Right atrium auricular region (tissue), 2 donors: ENCODE measurements at places on chromosomes 3 and 15. TPM values are rescaled to one million over a fixed set of nuclear protein-coding genes. Genes with fewer than 3 reads are reported as not detected.

GRCh38 chr15:74463634-74464033 lies 2.7 kb upstream of the UBL7 start:
- no peak overlapping the region for H3K4me3 ChIP-seq
- peaks cover 17% of the 10 kb centered on the region for H3K4me1 ChIP-seq
- H3K36me3 ChIP-seq, result no peaks in the 10 kb centered on the region
- H3K27ac ChIP-seq, result no peak overlapping the region
- DNase-seq, result no peak
- H3K27me3 ChIP-seq, result no peaks in the 10 kb centered on the region

DNA sequence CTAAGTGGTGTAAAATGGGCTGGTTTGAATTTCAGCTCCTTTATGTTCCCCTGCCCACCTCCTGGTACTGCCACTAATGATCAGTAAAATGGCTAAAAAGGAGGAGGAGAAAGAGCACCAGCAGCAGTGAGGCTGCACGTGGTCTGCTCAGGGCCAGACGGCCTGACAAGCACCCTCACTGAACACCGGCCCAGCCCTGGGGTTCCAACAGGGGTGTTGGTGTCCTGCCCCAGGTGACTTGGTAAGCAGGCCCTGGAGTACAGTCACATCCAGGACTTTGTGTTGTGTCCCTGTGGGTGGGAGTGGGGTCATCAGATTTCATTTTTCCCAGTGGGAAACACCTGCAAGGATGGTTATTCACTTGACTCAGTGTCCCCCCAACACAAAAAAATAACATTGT lies 5.4 kb downstream of the BAHD1 start:
- DNase-seq, result no peak
- H3K36me3 ChIP-seq, result no peaks in the 10 kb centered on the region
- no peak overlapping the region for H3K4me3 ChIP-seq
- no peak overlapping the region for H3K27ac ChIP-seq
- H3K27me3 ChIP-seq, result no peaks in the 10 kb centered on the region

DNA sequence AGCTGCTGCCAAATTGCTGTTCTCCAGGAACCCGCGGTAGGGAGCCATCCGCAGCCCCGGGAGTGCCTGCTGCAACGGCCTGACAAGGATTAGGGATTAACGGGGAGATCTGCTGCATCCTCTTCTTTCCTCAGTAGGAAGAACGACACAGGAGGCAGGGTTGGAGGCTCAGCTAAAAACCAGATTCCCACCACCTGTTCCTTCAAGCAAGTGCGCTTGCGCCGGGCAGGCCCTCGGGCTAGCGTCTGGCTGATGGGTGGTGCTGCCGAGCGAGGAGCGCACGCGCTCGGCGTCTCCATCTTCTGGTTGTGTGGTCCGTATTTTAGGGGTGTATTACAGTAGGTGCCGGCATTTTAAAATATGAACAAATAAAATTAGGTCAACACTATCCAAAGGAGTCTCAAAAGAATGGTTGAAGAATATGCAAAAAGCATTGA lies 25.4 kb upstream of the SLC25A26 start:
- no peaks in the 10 kb centered on the region for H3K27me3 ChIP-seq
- H3K4me3 ChIP-seq, result peak overlapping the region; percentile 38
- H3K27ac ChIP-seq, result no peak overlapping the region
- H3K36me3 ChIP-seq, result no peaks in the 10 kb centered on the region
- no peak for DNase-seq

- peak overlapping the region; percentile 75 for H3K4me3 ChIP-seq
- H3K27ac ChIP-seq, result peak overlapping the region; percentile 97
- H3K27me3 ChIP-seq, result no peaks in the 10 kb centered on the region
- H3K4me1 ChIP-seq, result peaks cover 25% of the 10 kb centered on the region
- H3K36me3 ChIP-seq, result no peaks in the 10 kb centered on the region
- DNase-seq, result no peak
These were observed 459 bp upstream of the ADCY5 start for GRCh38 chr3:123449102-123449996.

GRCh38 chr3:42780398-42780797 lies 7.3 kb upstream of the CCDC13 start:
- H3K27me3 ChIP-seq, result no peaks in the 10 kb centered on the region
- H3K4me1 ChIP-seq, result no peaks in the 10 kb centered on the region
- peak overlapping the region; percentile 71 for H3K27ac ChIP-seq
- no peak for DNase-seq

DNA sequence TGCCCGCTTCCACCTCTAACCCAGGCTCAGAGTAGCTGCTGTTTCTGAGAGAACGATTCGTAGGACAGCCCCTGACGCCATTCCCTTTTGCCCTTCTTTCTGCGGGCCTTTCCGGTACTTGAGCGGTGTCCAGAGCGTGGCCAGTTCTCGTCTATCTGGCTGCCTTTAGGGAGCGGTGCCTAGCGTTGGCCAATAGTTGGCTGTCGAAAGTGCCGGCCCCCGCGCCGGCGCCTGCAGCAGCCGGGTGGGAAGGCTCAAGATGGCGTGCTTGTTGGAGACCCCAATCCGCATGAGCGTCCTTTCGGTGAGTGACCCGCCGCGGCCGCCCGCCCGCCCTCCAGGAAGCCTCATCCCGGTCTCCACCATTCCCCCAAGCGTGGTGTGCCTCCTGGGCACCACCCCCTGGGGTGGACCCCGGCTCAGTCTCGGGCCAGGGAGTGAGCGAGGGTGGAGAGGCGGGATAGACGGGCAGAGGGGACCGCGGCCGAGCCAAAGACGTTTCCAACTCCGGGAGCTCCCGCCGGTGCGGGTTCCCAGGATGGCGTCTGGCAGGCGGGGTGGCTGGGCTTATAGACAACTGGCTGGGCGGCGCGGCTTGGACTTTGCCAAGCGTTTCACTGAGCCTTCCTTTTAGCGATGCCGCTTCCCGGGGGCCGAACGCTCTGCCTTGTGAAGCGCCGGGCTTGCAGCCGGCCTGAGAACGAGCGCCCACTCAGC lies at the start of gene ARMC8:
TSS of gene ARMC8 (plus strand) at position 6 of the 717 bp plus-strand sequence. CDS start at position 260, 254 bp downstream.
- H3K27me3 ChIP-seq, result no peaks in the 10 kb centered on the region
- no peaks in the 10 kb centered on the region for H3K36me3 ChIP-seq
- H3K4me1 ChIP-seq, result no peaks in the 10 kb centered on the region
- DNase-seq, result peak; percentile 67
- H3K4me3 ChIP-seq, result peak within 1 kb of the TSS; percentile 71
- peak within 1 kb of the TSS; percentile 92 for H3K27ac ChIP-seq

DNA sequence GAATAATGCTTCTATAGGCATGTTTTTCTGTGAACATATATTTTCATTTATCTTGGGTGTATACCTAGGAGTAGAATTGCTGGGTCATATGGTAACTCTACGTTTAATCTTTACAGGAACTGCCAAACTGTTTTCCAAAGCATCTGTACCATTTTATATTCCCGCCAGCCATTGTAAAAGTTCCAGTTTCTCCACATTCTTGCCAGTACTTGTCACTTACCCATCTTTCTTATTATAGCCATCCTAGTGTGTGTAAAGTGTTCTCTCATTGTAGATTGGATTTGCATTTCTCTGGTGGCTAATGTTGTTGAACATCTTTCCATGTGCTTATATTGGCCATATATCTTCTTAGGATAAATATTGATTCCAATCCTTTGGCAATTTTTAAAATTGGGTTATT lies 31.2 kb upstream of the CFAP20DC start:
- DNase-seq, result no peak
- no peaks in the 10 kb centered on the region for H3K4me1 ChIP-seq
- no peak overlapping the region for H3K27ac ChIP-seq
- no peaks in the 10 kb centered on the region for H3K27me3 ChIP-seq

DNA sequence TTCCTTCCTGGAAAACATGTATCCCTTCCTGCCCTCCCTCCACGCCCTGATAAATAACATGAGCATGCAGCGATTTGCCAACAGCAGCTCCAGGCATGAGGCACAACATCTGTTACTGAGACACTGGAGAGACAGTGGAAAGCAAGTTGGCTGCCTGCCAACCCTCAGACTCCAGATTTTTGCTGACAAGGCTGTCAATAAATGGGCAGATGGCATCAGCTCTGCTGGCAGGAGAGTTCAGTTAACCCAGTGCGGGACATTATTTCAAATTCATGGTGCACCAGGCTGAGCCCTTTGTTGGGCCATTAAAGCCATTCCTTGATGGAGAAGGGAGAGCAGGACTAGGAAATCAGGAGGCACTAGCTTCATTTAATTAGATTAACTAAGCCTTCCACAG lies 293.3 kb downstream of the MEX3B start:
- H3K4me3 ChIP-seq, result no peak overlapping the region
- H3K27me3 ChIP-seq, result no peaks in the 10 kb centered on the region
- peaks cover 30% of the 10 kb centered on the region for H3K4me1 ChIP-seq
- peak; percentile 68 for DNase-seq

GRCh38 chr15:49103002-49103401 lies 52.4 kb downstream of the COPS2 start:
- H3K27ac ChIP-seq, result no peak overlapping the region
- no peaks in the 10 kb centered on the region for H3K36me3 ChIP-seq
- H3K27me3 ChIP-seq, result no peaks in the 10 kb centered on the region
- DNase-seq, result no peak
- H3K4me3 ChIP-seq, result no peak overlapping the region

- no peak for DNase-seq
- no peaks in the 10 kb centered on the region for H3K27me3 ChIP-seq
- H3K4me3 ChIP-seq, result no peak overlapping the region
- H3K36me3 ChIP-seq, result peaks cover 41% of the 10 kb centered on the region
These were observed 81.6 kb downstream of the HERC1 start for GRCh38 chr15:63752075-63752684.

GRCh38 chr15:71066983-71067382 lies 48.3 kb upstream of the THSD4 start:
- H3K27me3 ChIP-seq, result no peaks in the 10 kb centered on the region
- H3K36me3 ChIP-seq, result no peaks in the 10 kb centered on the region
- no peaks in the 10 kb centered on the region for H3K4me1 ChIP-seq
- no peak overlapping the region for H3K4me3 ChIP-seq
- no peak for DNase-seq

GRCh38 chr3:111924283-111924682 lies 54.5 kb upstream of the ABHD10 start:
- no peaks in the 10 kb centered on the region for H3K27me3 ChIP-seq
- peak; percentile 66 for DNase-seq
- H3K27ac ChIP-seq, result no peak overlapping the region
- H3K4me3 ChIP-seq, result no peak overlapping the region
- H3K36me3 ChIP-seq, result peaks cover 26% of the 10 kb centered on the region

GRCh38 chr3:118080889-118081288 lies 953.8 kb downstream of the IGSF11 start:
- no peaks in the 10 kb centered on the region for H3K27me3 ChIP-seq
- H3K36me3 ChIP-seq, result no peaks in the 10 kb centered on the region
- no peaks in the 10 kb centered on the region for H3K4me1 ChIP-seq
- no peak overlapping the region for H3K4me3 ChIP-seq
- no peak overlapping the region for H3K27ac ChIP-seq

- H3K4me3 ChIP-seq, result no peak overlapping the region
- H3K4me1 ChIP-seq, result no peaks in the 10 kb centered on the region
- DNase-seq, result no peak
- no peaks in the 10 kb centered on the region for H3K27me3 ChIP-seq
These were observed 63.4 kb downstream of the EOMES start for GRCh38 chr3:27658741-27659140.

GRCh38 chr15:32951736-32952464 lies 234.1 kb downstream of the GREM1 start:
- no peak for DNase-seq
- no peaks in the 10 kb centered on the region for H3K4me1 ChIP-seq
- H3K27me3 ChIP-seq, result no peaks in the 10 kb centered on the region
- H3K27ac ChIP-seq, result no peak overlapping the region
- H3K36me3 ChIP-seq, result no peaks in the 10 kb centered on the region

GRCh38 chr15:89928421-89928820 lies 15.7 kb upstream of the ARPIN start:
- DNase-seq, result no peak
- no peaks in the 10 kb centered on the region for H3K36me3 ChIP-seq

DNA sequence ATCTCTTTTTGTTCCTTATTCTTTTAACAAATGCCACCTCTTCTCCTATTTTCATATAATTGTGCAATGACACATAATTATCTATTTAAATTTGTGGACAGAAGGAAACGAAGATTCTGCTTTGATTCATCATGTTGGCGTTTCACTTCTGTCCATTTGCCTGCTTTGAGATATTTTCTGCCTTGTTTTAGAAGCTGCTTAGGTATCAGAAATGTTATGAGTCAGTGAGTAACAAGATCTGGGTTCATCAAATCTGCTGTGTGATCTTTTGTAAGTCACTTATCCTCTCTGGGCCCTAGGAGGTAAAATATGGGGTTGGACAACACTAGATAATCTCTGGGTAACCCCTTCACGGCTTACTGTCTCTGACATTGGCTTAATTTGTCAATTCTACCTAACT lies 7.3 kb upstream of the MINDY4B start:
- H3K27ac ChIP-seq, result no peak overlapping the region
- no peak overlapping the region for H3K4me3 ChIP-seq

GRCh38 chr15:28873585-28874190 lies 12.1 kb upstream of the APBA2 start:
- H3K4me3 ChIP-seq, result no peak overlapping the region
- no peaks in the 10 kb centered on the region for H3K4me1 ChIP-seq
- H3K27me3 ChIP-seq, result no peaks in the 10 kb centered on the region
- DNase-seq, result no peak
- H3K36me3 ChIP-seq, result no peaks in the 10 kb centered on the region

DNA sequence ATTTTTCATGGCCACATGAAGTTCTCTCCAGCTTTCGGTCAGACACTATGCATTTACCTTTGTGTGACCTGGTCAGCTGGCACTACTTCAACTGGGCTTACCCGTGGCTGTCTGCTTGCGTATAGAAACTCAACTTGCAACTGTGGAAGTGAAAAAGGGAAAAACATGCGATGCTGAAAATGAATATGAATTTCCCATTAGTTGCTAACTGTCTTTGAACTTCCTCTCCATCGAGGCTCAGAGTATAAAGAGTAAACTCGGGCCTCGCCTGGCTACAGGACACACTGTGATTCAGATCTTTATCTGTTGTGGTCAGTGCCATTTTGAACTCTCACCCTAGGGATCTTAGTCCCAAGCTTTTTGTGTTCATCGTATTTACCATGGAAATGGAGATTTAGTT lies 26.8 kb downstream of the NFKBIZ start:
- H3K4me1 ChIP-seq, result no peaks in the 10 kb centered on the region
- no peak overlapping the region for H3K27ac ChIP-seq

- no peak overlapping the region for H3K4me3 ChIP-seq
- peaks cover 52% of the 10 kb centered on the region for H3K36me3 ChIP-seq
- no peaks in the 10 kb centered on the region for H3K27me3 ChIP-seq
These were observed 86.6 kb downstream of the MSL2 start for GRCh38 chr3:136109499-136109898.

The CPA3 gene
- total RNA-seq, result 1.3 TPM

The U2SURP gene
- 33.7 TPM for total RNA-seq

The HTR3E gene
- not detected for total RNA-seq

The TFG gene
- total RNA-seq, result 111 TPM

The ZNF710 gene
- 5.2 TPM for total RNA-seq

The TGM5 gene
- 0.15 TPM for total RNA-seq

The CMTM8 gene
- 7.1 TPM for total RNA-seq

The ADIPOQ gene
- total RNA-seq, result 2.4 TPM

The FAM81A gene
- 2.0 TPM for total RNA-seq

The CCDC39 gene
- not detected for total RNA-seq

The CIDEC gene
- 17.1 TPM for total RNA-seq

The PRKCD gene
- total RNA-seq, result 11.1 TPM

The FOXB1 gene
- not detected for total RNA-seq
